ENCODE measurements at places on chromosomes 6 and 20.

DNA sequence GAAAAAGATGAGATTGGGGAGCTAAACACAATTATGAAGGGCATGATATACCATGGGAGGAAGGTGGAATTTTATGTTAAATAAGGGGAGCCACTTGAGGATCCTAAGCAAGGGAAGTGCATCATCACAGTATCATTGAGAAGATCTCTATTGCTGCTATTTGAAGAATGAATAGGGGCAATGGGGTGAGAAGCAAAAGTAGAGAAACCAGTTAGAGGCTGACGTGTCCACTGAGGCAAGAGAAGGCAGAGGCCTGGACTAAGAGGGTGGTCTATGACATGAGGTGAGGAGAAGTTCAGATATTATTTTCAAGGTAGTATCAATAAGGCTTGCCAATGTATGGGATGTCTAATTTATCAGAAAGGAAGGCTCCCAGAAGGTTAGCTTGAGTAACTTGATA lies 111.6 kb downstream of the TENT5A start:
- no peak for DNase-seq

- peak; percentile 3 for DNase-seq
Observed at GRCh38 chr6:41970436-41970846, 28.8 kb upstream of the CCND3 start.

DNA sequence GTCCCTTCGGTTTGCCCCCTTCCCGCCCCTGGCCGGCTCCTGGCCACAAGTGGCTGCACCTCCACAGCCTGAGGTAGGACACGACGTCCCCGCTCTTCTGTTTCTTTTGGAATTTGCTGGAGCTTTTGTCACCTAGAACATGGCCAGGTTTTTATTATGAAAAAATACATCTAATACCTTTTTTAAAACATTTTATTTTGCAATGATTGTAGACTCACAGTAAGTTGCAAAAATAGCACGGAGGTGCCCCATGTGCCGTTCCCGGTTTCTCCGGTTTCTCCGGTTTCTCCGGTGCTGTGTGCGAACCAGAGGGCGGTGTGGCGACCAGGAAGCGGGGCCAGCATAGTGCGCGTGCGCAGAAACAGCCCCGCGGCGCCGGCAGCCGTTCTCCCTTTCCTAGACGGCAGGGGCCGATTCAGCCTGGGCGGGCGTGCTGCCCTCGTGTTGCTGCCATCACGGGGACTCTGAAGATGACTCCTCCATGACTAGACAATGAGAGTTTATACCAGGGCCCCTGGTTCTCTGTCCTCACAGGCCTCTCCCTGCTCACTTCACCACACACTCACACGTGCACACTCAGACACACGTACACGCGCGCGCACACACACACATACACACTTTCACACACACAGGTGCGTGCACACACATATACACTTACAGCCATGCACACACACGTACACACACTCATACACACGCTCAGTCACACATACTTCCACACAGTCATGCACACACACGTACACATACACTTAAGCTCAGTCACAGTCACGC lies 102.1 kb downstream of the TMEM242 start:
- peak; percentile 73 for DNase-seq

GRCh38 chr20:46122516-46123481 lies 4.7 kb downstream of the CD40 start:
- no peak for DNase-seq

Measured in fibroblast of skin of right quadriceps (primary cell).